ENCODE measurements at places on chromosomes 2 and 18. TPM values are rescaled to one million over a fixed set of nuclear protein-coding genes. Genes with fewer than 3 reads are reported as not detected.

The AAK1 gene
- 47.9 TPM for total RNA-seq

The CCDC85A gene
- total RNA-seq: 23.2 TPM

The ASIC4 gene
- total RNA-seq: 0.30 TPM

The CYRIA gene
- total RNA-seq: 4.4 TPM

The CWC22 gene
- 24.7 TPM for total RNA-seq

The HJURP gene
- total RNA-seq: not detected

The MC2R gene
- total RNA-seq: not detected

The LAMA1 gene
- 1.8 TPM for total RNA-seq

The DNMT3A gene
- total RNA-seq: 45.6 TPM

Data from uterus (tissue), 4 donors.